GM23248 (cell line): ENCODE measurements at places on chromosomes 16 and 17. TPM values are rescaled to one million over a fixed set of nuclear protein-coding genes. Genes with fewer than 3 reads are reported as not detected.

- H3K27ac ChIP-seq: peak overlapping the region; percentile 84
- peak; percentile 91 for DNase-seq
- H3K4me1 ChIP-seq: peaks cover 10% of the 10 kb centered on the region; the same call in 1 of the 2 replicates
- no peaks in the 10 kb centered on the region for H3K36me3 ChIP-seq
- no peaks in the 10 kb centered on the region for H3K27me3 ChIP-seq
These were observed 1.3 kb upstream of the SOCS1 start for GRCh38 chr16:11257131-11257938.

- H3K27ac ChIP-seq: no peak overlapping the region
- H3K27me3 ChIP-seq: no peaks in the 10 kb centered on the region
- DNase-seq: no peak
- H3K4me3 ChIP-seq: no peak overlapping the region
- no peaks in the 10 kb centered on the region for H3K4me1 ChIP-seq
These were observed 18.0 kb downstream of the FAM234A start for GRCh38 chr16:252366-253337.

- no peak overlapping the region for H3K4me3 ChIP-seq
- no peaks in the 10 kb centered on the region for H3K36me3 ChIP-seq
- peaks cover 16% of the 10 kb centered on the region; the same call in 1 of the 2 replicates for H3K27me3 ChIP-seq
- H3K27ac ChIP-seq: no peak overlapping the region
- DNase-seq: peak; percentile 56
These were observed 12.9 kb downstream of the P2RX5 start for GRCh38 chr17:3683054-3683511.

- peak within 1 kb of the TSS; percentile 99 for H3K4me3 ChIP-seq
- DNase-seq: peak; percentile 94
- no peaks in the 10 kb centered on the region for H3K27me3 ChIP-seq
These were observed at the start of gene COL1A1 for GRCh38 chr17:50201276-50201854. Gene COL1A1 (minus strand): TSS chr17:50201631. CDS start chr17:50201513, 118 bp downstream.

DNA sequence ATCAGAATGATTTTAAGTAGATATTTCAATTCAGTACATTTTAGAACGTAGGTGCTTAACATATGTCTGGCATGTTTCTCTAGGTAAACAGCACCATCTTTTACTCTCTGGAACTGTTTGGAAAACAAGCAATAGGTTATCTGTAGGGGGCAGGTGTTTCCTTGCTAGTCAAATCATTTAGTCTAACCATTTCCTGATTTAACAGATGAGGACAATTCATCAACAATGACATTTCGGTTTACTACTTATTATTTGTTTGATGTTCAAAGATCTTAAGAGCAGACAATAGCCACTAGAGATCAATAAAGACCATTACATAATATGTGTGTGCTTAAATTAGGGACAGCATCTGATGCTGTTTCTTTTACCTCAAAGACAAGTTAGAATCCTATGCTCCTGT lies 173.1 kb downstream of the CEP112 start:
- H3K27ac ChIP-seq: no peak overlapping the region
- H3K4me3 ChIP-seq: no peak overlapping the region
- DNase-seq: no peak
- no peaks in the 10 kb centered on the region for H3K4me1 ChIP-seq
- H3K36me3 ChIP-seq: no peaks in the 10 kb centered on the region

DNA sequence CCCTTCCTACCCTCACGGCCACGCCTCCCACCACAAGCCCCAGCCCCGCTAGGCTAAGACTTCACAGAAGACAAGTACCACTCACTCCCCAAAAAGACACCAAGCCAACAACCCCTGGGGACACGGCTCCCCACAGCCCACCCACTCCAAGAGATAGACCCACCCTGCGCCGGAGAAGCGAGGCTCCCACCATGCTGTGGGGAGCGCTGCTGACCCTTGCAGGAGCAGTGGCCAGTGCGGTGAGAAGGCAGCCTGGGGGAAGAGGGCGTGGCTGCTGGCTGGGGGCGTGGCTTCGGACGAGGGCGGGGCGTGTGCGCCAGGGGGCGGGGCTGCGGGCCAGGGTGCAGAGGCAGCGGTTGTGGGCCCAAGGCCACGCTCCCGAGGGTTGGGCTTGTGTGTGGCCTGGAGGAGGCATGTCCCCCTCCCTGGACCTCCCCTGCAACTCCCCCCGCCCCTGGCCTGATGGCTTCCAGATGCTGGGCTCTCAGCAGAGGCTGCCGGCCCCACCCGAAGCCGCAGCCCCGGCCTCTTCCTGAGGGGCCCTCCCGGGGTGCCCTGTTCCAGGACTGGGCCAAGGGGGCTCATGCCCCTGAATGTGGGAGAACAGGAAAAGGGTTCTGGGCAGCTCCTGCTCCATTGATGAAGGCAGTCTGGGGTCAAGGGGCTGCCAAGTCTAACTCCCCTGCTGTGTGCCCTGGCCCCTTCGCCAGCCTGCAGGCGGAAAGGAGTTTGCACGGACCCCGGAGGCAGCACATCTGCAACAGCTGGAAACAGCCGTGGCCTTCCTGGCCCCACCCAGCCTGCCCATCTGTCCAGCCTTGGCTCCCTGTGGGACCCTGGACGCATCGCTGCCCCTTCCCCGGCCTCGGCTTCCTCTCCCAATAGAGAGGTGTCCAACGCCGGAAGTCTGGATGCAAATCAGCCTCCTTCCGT lies 9.1 kb downstream of the TFAP4 start:
- peak overlapping the region; percentile 18 for H3K4me3 ChIP-seq
- peak; percentile 89 for DNase-seq
- H3K27ac ChIP-seq: no peak overlapping the region; the same call in 1 of the 2 replicates
- no peaks in the 10 kb centered on the region for H3K36me3 ChIP-seq

DNA sequence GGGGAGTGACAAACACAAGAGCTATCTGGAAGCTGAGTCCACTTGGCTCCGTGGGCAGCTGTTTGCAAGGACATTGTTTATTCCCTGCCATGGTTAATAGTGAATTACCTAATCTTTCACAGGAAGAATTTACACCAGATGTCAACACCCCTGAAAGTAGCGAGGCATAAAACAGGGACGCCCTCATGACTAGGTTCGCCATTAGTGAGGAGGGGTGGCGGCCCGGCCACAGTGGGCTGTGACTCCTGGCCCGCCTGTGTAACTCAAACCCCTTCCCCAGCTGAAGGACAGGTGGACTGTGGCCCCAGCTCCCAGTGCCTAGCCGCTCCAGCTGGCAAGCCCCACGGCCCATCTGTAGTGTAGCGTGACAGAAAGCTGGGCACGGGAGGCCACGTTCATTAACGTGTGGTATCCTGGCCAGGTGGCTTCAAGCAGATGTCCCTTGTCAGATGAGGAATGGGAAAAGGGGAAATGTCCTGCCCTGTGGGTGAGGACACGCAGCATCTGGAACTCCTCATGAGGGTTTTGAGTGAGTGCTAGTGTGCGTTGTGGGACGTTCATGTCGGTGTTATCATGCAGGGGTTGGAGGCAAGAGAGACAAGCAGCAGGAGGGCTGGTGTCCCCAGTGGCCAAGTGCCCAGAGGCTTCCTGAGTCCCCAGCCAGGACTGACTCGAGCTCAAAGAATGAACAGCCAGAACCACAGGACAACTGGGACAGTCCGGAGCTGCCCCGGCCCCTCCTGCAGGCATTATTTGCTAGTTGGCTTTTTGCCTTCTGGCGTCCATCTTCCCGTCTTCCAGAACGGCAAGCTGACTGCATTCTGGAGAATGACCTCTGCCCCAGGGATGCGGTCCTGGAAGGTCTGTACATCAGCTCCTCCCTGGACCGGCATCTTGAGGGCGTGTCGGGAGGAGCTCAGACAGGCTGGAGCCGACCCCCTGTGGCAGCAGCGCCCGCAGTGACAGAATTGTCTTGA lies 19.2 kb downstream of the KDM8 start:
- peak overlapping the region; percentile 52 for H3K4me3 ChIP-seq
- H3K4me1 ChIP-seq: peaks cover 24% of the 10 kb centered on the region
- H3K27me3 ChIP-seq: no peaks in the 10 kb centered on the region
- H3K36me3 ChIP-seq: no peaks in the 10 kb centered on the region

- H3K4me3 ChIP-seq: peak overlapping the region; percentile 38; the same call in 1 of the 2 replicates
- H3K27me3 ChIP-seq: no peaks in the 10 kb centered on the region
- H3K4me1 ChIP-seq: no peaks in the 10 kb centered on the region
- no peak overlapping the region for H3K27ac ChIP-seq
- no peaks in the 10 kb centered on the region for H3K36me3 ChIP-seq
- peak; percentile 76 for DNase-seq
These were observed 189.4 kb upstream of the CDH8 start for GRCh38 chr16:62225675-62226074.

DNA sequence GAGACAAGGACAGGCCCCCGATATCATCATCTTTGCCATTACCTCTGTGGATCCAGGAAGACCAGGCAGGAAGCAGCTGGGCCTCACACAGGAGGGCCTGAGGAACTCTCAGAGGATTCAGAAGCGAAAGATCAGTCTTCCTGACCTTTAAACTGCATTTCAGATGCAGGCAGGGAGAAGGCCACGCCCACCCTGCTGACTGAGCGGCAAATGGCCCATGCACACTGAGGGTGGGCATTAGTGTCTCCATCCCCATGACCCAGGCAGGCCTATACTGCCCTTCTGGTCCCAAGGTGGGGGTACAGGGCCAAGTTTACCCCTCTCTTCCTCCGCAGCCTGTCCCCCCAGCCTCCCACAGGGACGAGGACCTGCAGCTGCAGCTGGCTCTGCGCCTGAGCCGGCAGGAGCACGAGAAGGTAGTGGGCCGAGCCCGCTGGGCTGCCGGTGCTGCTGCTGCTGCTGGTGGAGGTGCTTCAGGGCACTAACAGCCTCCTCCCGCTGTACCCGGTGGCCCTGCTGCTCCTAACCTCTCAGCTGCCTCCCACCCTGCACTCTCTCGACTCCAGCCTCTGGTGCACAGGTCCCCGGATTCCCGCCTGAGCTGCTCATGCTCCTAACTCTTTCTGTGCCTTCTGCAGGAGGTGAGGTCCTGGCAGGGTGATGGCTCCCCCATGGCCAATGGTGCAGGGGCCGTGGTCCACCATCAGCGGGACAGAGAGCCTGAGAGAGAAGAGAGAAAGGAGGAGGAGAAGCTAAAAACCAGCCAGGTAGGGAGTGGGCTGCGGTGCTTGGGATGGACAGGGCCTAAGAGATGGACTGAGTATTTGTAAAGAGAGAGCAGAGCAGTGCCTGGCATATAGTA lies 6.2 kb downstream of the EPN3 start:
- H3K27me3 ChIP-seq: no peaks in the 10 kb centered on the region; the same call in 1 of the 2 replicates
- no peaks in the 10 kb centered on the region for H3K36me3 ChIP-seq
- no peak overlapping the region for H3K4me3 ChIP-seq
- no peak for DNase-seq

- H3K4me1 ChIP-seq: no peaks in the 10 kb centered on the region
- H3K27me3 ChIP-seq: 0 out of 2 replicates have a peak, but pooled peaks cover 10% of the 10 kb centered on the region
- H3K4me3 ChIP-seq: no peak overlapping the region
- no peak for DNase-seq
- H3K36me3 ChIP-seq: no peaks in the 10 kb centered on the region
- no peak overlapping the region for H3K27ac ChIP-seq
These were observed 28.3 kb upstream of the MYH10 start for GRCh38 chr17:8658810-8659209.

GRCh38 chr16:79651363-79651762 lies 50.8 kb upstream of the MAF start:
- no peaks in the 10 kb centered on the region for H3K27me3 ChIP-seq
- no peak overlapping the region for H3K27ac ChIP-seq
- H3K4me3 ChIP-seq: no peak overlapping the region
- DNase-seq: peak; percentile 7
- no peaks in the 10 kb centered on the region for H3K4me1 ChIP-seq
- H3K36me3 ChIP-seq: no peaks in the 10 kb centered on the region

Gene NDE1
- 27.6 and 31.2 TPM in 2 replicates for total RNA-seq
